Stimulated activated CD8-positive, alpha-beta memory T cell treated with anti-CD3 and anti-CD28 coated beads, Interleukin-4, amount 100 ng/mL, for 1 hour (primary cell): ENCODE measurements at places on chromosomes 2 and 18.

GRCh38 chr2:64655873-64656272 lies 2.2 kb upstream of the SERTAD2 start:
- DNase-seq = no peak

DNA sequence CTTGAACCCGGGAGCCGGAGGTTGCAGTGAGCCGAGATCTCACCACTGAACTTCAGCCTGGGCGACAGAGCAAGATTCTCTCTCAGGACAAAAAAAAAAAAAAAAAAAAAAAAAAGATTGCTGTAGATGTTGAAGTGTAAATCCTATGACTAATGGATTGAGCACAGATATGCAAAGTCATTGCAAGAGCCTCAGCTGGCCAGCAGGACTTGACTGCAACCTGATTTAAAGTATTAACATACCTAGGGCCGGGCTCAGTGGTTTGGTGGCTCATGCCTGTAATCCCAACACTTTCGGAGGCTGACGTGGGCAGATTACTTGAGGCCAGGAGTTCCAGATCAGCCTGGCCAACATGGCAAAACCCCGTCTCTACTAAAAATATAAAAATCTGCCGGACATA lies 103.4 kb upstream of the MSH2 start:
- DNase-seq = no peak

DNA sequence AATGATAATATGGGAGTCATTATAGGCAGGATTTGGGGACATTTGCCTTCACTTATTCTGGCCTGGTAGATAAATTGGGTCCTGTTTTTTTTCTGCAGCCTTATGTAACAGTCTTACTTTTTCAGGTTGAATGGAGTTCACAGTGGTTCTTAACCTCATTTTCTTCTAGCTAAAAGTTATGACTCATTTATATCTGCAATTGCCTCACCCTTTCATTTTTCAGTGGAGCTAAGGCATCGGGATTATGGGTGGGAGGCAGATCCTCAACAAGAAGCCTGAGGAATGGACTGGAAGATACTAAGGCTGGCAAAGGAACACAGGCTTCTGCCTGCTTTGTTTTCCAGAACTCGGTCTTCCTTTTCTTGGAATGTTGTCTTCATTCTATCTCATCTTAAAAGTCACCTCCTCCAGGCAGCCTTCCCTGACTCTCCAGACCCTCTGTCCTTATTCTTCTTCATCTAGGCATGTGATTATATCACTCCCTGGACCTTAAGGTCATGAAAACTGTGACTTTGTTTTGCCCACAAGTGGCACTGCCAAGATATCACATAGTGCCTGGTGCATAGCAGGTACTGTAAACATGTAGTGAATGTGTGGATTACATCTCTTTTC lies 41.0 kb upstream of the ACSL3 start:
- no peak for DNase-seq

DNA sequence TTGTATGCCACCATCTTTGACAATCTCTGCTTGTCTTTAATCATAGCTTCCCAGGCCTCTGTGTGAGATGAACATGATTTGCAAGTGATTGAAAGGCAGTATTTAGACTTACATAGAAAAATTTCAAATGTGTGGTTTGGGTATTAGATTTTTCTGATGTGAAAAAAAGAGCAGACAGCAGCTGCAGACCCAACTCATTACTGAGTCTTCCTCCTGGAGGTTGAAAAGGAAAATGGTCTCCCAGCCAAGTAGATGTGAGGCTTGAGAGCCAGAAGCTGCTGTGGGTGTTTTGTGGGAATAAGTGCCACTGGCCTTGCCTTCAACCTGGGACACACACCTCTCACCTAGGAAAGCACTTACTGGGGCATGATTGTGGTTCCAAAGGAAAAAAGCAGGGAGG lies 92.5 kb downstream of the KCTD18 start:
- no peak for DNase-seq

- DNase-seq = no peak
These were observed 46.2 kb upstream of the ACMSD start for GRCh38 chr2:134792186-134792585.

DNA sequence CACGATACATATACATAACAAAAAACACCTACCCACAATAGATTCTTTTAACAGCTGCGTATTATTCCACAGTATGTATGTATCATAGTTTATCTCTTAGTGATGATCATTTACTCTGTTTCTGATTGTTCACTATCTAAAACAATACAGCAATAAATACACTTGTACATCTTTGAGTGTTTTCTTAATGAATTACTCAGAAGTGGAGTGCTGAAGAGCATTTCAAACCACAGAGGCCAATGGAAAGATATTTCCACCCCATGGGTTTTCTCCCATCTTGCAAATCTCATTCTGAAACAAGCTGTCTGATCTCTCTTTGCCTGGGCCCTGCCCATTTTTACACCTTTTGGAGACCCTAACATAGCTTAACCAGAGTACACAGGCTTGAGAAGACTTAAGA lies 113.8 kb upstream of the KLF7 start:
- DNase-seq = no peak

- DNase-seq = no peak
These were observed at the start of gene SLC40A1 for GRCh38 chr2:189580658-189581353. TSS of gene SLC40A1 (minus strand) at chr2:189580786. CDS start at chr2:189580460, 326 bp downstream.

- DNase-seq = no peak
These were observed 141.8 kb upstream of the CTNNA2 start for GRCh38 chr2:79370976-79371538.

- no peak for DNase-seq
These were observed 68.9 kb upstream of the CAB39 start for GRCh38 chr2:230643576-230644291.

DNA sequence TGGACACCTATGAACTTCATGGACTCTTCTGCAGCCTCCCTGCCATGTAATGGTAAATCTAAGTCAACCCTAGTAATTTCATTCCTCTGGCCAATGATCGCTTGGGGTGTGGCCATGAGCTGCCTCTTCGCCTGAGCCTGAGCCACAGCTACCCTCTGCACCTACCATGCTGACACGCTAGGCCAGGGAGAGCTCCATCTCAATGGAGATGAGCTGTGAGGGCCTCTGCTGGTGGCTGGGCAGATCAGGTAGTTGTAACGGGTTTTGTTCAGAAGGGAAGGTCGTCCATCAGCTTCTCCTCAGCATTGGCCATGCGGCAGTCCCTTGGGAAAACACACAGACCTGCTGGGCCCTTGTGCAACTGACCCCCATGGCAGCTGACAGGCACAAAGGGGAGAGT lies 24.4 kb downstream of the MPHOSPH10 start:
- no peak for DNase-seq

DNA sequence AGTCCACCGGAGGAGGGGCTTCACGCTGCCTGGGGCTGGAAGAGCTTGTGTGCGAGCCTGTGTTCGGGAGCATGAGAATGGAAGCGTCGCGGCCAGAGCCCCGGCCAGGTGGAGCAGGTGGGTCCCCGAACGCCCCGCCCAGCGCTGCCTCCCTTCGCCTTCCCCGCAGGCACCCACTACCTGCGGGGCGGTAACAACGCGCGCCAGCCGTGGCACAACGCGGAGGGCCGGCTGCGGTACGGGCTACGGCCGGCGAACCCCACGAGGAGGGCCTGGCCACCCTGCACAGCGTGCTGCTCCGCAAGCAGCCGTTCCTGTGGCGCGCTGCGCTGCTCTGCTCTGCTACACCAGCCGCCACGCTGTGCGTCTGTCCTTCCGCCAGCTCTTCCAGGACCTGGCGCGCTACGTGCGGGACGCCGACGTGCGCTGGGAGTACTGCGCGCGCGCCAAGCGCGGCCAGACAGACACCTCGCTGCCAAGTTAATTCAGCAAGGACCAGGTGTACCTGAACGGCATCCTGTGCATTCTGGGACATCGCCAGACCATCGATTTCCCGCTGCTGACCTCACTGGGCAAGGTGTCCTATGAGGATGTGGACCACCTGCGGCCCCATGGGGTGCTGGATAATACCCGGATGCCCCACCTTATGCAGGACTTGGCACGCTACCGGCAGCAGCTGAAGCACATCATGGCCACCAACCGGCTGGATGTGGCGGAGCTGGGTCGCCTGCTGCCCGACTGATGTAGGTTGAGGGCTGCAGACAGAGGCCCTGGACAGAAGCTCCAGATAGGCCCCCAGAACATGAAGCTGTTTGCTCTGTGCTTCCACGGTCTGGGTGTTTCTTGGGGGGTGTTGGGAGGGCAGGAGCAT lies 200.6 kb downstream of the NAPG start:
- no peak for DNase-seq

GRCh38 chr2:101782427-101782792 lies 84.9 kb downstream of the MAP4K4 start:
- DNase-seq = no peak

- no peak for DNase-seq
These were observed 1389.3 kb upstream of the ZEB2 start for GRCh38 chr2:145909175-145909755.

DNA sequence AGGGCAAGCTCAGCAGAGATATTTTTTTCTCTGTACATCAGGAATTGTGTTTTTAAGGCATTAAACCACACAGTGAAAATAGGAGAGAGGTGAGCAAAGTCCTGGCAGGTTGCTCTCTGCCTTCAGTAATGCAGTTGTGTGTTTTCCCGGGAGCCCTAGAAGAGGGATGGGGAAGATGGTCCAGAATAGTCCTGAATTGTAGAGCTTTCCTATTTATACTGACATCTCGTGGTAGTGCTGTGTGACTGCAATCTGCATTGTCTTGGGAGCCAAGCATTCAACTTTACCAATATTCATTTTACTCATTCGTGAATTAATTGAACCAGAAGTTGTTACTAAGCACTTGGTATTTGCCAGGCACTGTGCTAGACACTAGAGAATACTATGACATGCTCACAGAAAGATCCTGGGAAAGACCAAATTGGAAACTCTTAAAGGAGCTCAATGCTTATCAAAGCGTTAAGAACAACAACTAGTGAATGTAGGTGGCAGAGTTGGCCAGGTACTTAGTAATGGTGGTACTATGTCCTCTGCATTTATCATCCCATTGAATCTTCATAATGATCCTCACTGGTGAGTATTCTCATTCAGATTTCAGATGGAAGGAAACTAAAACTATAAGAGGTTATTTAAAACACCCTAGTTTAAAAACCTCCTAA lies 214.6 kb downstream of the TRIB2 start:
- DNase-seq = no peak

DNA sequence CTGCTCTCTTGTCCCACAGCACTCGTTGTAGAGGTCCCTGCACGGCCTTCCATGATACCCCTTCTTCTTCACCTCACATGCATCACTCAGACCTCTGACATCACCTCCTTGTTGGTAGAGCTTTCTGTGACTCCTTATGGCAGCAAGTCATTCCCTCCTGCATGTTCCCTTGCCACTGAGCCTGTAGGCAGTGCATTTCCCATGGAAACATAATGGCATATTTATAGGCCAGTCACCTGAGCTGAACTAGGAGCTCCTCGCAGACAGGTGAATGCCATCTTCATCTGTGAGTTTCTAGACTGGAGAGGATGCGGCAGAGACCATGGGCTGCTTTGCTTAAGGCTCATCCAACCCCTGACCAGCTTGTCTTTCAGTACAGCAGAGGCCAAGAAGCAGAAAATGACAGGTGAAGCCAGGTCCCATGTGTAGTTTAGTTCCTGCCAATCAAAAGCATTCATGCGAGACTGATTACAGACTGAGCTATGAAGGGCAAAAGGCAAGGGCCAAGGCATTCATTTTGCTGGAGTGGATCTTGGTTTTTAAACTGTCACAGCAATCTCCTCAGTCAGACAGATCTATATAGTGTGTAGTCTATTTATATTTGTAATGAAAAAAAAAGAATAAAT lies 59.4 kb upstream of the NEDD4L start:
- no peak for DNase-seq

DNA sequence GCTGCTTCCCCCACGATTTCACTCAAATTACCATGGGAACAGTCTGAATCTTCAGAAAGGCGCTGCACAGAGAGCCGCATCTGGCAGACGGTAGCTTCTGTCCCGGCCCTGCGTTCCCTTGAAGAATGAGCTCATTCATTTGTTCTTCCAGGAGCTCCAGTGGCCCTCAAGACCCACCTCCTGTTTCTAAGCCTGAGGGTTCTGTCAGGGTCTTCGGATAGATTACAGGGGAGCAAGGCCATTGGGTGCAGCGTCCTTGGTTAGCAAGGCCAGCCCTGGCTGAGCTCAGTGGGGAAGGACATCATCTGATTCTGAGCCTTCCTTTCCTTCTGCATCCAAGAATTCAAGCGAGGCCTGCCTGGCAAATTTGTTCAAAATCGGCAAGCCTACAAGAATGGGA lies 111.9 kb downstream of the PDCL3 start:
- no peak for DNase-seq

DNA sequence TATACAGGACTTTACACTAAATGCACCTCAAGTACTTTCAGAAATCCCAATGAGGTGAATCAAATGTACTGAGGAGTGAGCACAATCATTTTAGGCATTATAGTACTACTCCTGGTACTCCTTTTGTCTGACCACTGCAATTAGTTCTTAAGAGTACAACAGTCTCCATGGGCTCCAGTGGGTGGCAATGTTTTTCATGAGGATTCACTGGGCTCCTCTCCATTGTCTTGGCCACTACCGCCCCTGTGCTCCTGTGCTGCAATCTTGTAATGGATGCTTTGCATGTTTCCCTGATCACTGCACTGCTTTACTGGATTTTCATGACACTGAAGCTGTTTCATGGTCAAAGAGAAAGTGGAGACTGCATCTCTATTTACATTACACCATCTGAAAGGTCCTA lies 268.5 kb upstream of the ZSWIM2 start:
- DNase-seq = no peak

- no peak for DNase-seq
These were observed 226.5 kb downstream of the IRS1 start for GRCh38 chr2:226573158-226573557.
